Stimulated activated CD4-positive, alpha-beta T cell treated with anti-CD3 and anti-CD28 coated beads, Interleukin-2, amount 100 ng/mL, for 48 hours (primary cell): ENCODE measurements at places on chromosomes 7 and 10.

GRCh38 chr7:50707236-50708006 is 75.3 kb downstream of the GRB10 start:
- DNase-seq: no peak

GRCh38 chr10:132593389-132593788 is 55.8 kb downstream of the INPP5A start:
- no peak for DNase-seq

GRCh38 chr7:102974366-102975236 is 61.8 kb downstream of the LRRC17 start:
- no peak for DNase-seq

DNA sequence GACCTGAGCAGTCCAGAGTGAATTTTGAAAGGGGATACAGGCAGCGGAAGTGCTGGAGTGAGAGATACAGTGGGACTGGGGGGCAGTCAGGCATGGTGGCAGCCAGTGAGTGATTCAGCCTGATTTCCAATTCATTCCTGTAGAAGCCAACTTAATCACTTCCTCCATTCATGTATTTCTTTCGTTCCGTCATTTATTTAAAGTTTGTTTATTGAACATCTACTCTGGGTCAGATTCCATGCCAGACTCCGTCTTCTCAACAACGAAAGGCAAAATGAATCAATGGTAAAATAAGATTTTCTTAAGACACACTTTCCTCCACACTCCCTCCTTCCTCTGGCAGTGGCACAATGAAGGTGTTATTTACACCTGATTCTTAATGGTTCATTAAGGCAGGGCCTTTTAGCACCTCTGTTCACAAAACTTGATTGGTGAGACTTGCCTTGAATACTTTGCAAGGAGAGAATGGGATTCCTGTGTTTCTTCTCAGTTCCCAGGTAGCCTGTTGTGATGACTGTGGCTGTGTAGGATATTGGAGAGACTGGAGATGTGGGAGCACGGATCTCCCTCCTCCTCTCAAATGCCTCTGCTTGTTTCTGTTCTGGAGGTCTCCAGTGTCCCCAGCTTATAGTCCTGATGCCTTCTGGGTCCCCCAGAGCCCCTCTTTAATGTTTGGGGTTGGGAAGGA is 27.9 kb downstream of the ADCYAP1R1 start:
- no peak for DNase-seq

DNA sequence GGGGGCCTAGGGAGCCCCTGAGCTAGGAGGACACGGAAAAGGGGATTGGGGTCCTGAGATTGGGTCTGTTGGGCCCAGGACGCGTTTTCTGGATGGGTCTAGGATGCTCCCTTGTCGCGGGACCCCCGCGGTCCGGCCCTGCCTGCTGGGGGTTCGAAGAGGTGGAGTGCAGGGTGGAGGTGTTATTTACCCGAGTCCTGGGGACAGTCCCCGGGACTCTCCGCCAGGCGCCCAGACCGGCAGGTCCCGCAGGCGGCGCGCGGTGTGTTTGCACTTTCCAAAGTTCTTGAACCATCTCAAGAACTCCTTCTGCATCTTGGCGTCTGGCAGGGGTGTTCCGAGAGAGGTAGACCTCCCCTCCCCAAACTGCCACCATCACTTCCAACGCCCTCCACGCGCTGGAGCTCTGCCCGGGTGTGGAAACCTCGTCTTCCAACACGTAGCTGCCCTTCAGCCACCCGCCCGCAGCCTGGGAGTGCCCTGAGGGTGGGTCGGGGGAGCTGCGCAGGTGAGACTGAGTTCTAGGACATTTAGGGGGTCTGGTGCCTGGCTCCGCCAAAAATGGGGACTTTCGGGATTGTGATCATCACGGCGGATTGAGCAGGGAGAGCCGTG is 569 bp downstream of the CAV1 start:
- no peak for DNase-seq

- DNase-seq: no peak
These were observed 12.6 kb downstream of the FGF8 start for GRCh38 chr10:101763141-101763846.

- DNase-seq: no peak
These were observed 88.4 kb downstream of the SH3PXD2A start for GRCh38 chr10:103766751-103767505.

GRCh38 chr7:113446391-113446790 is 328.0 kb upstream of the SMIM30 start:
- no peak for DNase-seq

DNA sequence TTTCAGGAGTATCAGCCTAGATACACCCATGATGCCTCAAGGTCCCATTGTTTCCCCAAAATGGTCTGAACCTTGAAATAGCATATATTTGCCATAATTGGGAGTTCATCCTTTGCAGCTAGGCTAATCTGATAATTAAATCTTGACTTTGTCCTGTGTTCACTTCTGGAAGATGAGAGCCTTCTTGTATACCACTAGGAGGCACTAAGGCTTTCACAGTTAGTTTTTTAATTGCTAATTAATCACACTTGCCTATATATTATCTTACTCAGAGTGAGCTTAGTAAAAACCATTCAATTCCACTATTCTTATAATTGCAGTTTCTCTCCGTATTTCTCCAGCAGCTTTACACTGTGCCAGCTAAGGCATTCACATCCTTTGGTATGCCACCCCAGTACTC is 48.7 kb upstream of the MAGI2 start:
- no peak for DNase-seq

- DNase-seq: no peak
These were observed 1111.0 kb downstream of the XPNPEP1 start for GRCh38 chr10:108812296-108812695.

DNA sequence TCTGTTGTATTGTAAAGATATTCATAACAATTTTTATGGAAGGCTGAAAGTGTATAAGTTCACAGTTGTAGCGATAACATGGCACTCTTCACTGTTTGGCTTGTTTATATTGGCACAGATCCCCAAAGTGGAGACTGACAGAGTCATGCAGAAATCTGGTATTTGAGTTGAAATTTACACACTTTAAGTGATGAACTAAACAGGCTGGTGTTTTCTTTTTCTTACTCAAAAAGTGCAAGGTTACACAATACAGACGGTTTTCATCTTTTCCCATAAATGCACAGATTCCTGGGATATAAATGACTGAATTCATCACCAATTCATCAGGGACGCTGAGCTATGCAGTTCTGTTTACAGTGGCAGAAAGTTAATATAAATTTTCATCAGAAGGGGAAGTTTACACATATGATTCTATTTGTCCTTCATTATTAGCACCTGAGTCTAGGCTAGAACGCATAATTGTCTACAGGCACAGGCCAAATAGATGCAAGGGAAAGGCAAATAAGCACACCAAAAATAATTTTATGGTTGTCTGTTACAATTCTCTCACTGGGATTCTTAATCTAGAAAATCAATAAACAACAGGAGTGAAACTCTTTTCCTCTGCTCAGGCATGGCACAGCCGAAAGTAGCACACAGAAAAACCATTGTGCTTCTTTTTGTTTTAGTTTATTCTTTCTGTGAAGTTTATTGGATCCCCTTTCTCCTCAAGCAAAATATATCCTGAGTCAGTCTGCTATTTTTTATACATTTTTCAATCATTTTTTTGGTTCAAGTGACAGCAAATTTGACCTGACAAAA is 88.0 kb downstream of the FOXP2 start:
- no peak for DNase-seq

GRCh38 chr7:18590744-18591340 is 95.3 kb downstream of the HDAC9 start:
- no peak for DNase-seq

GRCh38 chr7:23893942-23894891 is 184.2 kb downstream of the STK31 start:
- peak; percentile 28 for DNase-seq

GRCh38 chr10:87654212-87654611 is 5.5 kb upstream of the PAPSS2 start:
- DNase-seq: no peak

DNA sequence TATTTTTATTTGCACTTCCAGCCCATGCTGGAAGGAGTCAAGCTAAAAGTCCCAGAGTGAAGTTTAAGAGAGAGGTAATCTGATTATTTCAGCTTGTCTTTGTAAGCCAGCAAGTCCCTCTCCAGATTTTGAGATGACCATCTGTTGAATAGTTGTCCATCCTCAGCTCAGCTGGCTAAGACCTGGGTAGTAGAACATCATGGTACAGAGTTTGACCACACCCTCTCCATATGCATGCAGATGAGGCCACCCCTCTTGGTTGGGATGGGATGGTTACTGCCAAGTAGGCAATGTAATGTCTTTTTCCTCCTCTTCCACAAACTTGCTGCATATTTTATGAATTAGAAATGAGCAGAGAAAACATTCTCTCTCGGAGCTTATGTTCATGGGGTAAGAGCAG is 639.8 kb downstream of the SORCS3 start:
- no peak for DNase-seq

DNA sequence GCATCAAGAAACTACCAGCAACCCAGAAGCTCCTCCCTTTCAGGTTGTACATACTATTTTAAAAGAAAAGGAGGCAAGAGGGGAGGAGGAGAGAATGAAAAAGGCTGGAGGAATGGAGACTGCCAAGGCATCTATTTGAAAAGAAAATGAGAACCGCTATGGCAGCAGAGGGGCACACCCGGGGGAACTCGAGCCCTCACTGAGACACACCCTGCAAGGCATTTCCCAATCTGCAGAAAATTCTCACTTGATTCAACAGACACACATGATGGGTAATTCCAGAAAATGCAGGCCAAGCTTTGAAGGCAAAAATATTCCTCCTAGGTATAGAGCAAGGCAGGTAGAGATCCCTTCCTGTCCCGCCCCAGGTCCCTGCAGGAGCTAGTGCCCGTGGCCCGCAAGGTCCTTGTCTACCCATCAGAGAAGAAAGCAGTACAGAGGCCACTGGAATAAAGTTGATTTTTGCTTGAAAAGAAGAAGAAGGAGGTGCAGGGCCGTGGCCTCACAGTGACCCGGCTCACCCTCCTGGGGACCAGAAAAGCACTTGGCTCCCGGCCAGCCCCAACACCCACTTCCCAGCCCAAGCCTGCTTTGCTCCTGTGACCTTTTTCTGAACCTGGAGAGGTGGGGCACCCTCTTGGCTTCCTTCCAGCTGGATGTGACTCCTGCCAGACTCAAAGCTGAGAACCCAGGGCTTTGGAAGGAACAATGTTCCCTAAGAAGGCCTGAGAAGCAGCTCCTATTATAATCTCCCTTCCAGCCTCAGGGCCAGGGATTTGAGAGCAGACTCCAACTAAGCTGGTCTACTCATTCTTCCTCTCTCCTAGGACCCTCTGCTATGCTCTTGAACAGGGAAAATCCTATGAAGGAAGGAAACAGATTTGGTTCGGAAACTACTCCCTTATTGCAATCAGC is 6.2 kb upstream of the PIK3CG start:
- DNase-seq: no peak

DNA sequence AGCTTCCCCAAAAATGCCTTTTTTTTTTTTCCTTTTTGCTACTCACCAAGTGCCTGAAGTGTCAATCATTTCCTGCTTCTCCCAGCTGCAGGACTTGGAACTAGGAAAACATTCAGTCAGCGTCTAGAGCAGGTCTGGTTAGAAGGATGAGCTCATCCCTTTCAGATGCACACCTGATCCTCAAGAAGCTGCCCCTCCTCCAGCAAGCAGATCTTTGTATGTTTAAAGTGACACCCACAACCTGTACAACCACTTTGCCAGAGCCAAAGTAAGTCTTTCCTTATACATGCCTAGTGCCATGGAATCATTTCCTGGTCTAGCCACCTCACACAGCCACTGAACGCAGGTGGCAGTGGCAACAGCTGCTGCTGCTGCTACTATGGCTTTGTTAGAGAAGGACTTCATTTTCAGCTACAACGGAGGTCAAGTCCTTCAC is 10.4 kb upstream of the USP54 start:
- no peak for DNase-seq

DNA sequence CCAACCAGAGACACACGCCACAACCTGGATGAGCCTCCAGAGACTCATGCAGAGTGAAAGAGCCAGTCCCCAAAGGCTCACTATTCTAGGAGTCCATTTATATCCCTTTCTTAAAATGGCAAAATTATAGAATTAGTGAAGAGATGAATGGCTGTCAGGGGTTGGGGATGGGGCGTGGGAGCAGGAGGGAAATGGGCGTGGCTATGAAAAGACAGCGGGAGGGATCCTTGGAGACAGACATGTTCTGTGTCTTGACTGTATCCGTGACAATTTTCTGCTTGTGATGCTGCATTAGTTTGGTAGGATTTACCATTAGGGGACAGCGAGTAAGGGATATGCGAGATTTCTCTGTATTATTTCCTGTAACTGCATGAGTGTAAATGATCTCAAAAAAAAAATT is 33.0 kb downstream of the FAM53B start:
- no peak for DNase-seq

DNA sequence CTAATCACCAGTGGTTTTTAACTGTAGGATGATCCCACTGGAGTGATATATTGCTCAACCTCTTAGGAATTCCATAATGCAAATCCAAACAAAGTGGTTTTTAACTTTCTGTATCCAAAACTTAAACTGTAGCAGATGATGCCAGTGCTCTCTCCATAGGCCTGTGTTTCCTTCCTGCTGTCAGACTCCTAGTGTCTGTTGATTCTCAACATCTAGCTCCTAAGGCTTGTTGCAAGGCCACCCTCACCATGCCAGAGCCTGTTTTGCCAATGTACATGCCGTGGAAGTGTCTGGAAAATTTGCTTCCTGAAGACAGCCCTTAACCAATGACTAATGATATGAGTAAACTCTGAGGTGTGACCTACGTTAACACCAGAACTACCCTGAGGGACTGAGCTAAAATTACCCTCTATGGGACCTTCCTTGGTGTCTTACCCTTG is 39.3 kb downstream of the C1GALT1 start:
- DNase-seq: no peak

DNA sequence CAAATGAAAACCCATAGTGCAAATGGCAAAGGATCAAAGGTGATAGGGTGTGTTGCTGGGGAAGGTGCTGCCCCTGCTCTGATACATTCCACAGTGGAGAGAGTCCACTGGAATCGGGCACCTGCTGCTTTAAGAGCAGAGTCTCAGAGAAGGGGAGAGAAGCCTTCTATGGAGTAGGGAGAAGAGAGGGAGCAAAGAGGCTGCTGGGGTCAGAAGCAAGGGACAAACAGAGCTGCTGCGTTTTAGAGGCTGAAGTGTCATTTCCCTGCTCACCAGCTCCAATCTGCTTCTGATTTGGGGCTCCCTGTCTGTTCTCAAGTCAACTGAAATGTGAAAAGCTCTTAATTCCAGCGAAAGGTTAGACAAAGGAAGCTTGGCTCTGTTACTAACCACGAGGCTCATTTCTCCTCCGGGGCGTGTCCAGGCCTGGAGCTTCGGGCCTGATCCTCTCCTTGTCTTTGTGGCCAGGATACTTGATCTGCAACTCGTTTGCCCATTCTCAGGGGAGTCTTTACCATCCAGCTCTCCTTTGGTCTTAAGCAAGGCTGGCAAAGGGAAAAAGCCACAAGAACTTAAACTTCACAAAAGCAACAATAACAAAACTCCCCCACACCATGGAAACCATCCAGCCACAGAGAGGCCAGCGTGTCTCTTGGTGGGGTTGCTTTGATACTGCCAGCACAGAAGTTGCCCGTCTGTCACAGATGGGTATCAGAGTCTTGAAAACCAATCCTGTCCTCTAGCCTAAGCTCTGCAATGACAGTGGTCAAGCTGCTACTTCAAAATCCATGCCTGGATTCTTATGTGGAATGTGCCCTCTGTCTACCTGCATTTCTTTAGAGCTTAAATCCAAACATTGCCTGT is 692.6 kb downstream of the SUGCT start:
- no peak for DNase-seq

- no peak for DNase-seq
These were observed 85.5 kb downstream of the WIPF3 start for GRCh38 chr7:29891766-29892165.
